ENCODE measurements at places on chromosomes 13 and 19.

DNA sequence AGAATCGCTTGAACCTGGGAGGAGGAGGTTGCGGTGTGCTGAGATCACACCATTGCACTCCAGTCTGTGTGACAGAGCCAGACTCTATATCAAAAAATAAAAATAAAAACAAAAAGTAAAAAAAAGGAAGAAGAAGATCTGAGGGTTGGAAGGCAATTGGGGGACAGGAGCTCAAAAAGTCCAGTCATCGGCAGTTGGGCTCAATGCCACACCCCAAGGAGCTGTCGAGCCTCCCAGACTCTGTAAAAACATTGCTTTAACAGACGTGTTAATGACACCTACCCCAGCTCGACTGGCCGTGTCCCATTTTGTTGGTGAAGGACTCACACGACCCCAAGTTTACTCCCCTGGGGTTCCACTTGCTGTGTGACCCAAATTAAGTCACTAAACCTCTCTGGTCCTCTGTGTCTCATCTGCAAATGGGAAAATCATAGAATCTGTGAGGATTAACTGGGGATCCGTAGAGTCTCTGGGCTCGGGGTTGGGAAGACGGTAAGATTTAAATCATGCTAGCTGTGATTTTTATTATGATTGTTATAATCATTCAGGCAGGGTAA is 7.0 kb downstream of the GNA15 start:
- DNase-seq, result no peak

DNA sequence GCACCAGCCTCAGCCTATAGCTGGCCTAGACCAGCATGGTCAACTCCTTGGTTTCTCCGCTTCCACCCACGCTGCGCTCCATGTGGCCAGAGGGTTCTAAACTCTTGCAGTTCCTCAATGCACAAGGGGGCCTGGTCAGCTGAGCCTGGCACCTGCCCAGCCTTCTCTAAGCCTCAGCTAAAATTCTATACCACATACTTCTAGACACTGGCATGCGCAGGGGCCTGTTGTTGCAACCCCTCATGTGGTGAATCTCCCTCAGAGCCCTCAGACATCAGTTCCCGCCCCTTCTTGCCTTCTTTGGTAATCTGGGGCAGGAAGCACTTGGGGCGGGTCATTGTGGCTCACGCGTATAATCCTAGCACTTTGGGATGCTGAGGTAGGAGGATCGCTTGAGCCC is 19.7 kb upstream of the LDLR start:
- DNase-seq, result no peak

- no peak for DNase-seq
Observed at GRCh38 chr13:107562203-107562602, 653.1 kb downstream of the LIG4 start.

GRCh38 chr13:22200440-22200839 is 529.6 kb downstream of the FGF9 start:
- no peak for DNase-seq

DNA sequence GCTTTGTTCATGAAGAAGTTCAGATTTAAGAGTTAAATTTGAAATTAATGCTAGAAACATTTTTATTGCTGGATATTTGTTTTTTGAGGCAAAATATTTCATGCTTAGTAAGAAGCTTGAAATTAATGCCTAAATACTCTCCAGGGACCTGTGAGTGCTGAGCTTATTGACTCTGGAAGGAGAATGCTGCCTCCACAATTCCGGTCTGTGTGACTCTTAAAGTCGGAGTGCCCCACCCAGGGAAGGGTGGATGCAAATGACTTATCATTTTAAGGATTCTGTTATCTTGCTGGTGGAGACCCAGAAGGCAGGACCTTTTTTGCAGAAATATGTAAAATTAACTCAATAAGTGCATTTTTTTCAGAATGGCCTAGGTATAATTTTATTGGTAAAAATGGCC is 143.8 kb upstream of the RXFP2 start:
- no peak for DNase-seq

All from activated CD4-positive, CD25-positive, alpha-beta regulatory T cell treated with anti-CD3 and anti-CD28 coated beads, Interleukin-2, amount 50 U/mL, for 16 hours (primary cell).